NCI-H2029 treated with DMSO at 0.1 percent for 48 hours (cell line): ENCODE measurements at places on chromosomes 4 and X.
A peak's percentile ranks its signal among the peaks of the same experiment; 100 is the strongest.

DNA sequence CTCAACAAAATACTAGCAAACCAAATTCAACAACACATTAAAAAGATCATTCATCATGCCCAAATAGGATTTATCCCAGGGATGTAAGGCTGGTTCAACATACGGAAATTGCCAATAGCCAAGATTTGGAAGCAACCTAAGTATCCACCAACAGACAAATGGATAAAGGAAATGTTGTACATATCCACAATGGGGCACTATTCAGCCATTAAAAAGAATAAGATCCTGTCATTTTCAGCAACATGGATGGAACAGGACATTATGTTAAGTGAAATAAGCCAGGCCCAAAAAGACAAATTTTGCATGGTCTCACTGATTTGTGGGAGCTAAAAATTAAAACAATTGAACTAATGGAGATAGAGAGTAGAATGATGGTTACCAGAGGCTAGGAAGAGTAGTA lies 82.0 kb upstream of the FAM241A start:
- no peak for DNase-seq

DNA sequence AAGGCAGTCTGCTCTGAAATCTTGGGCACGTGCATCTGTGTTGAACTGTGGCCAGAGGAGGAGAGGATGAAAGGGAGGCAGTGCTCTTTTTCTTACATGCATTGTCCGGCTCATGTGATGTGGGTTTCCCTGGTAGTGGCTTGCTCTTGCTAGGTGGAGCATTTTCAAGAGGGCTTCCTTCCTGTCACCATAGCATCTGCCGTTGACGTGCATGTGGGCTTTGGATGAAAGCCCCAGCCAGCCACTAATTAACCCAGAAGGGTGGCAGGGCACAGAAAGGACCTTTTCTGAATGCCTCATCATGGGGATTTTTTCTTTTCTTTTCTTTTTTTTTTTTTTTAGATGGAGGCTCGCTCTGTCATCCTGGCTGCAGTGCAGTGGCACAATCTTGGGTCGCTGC lies 121.3 kb downstream of the GPR143 start:
- peak; percentile 22 for DNase-seq

- DNase-seq = no peak
Measured at GRCh38 chr4:16045687-16046086, 38.1 kb downstream of the PROM1 start.

DNA sequence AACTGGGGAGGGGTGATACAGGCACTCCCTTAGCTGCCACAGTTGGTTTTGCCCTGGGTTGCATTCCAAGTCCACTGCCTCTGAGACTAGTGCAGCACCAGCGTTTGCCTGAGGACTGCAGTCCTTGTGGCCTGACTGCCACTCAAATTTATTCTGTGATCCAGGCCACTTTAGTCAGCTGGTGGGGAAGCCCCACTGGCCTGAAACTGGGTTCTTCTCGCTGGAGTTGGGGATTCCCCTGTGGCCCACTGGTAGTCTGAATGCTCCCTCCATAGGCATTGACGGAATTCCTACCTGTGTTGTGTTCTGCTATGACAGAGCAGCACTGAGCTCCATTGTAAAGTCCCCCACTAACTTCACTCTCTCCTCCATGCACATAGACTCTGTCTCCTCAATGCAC lies 63.8 kb downstream of the PTPN13 start:
- DNase-seq = no peak

DNA sequence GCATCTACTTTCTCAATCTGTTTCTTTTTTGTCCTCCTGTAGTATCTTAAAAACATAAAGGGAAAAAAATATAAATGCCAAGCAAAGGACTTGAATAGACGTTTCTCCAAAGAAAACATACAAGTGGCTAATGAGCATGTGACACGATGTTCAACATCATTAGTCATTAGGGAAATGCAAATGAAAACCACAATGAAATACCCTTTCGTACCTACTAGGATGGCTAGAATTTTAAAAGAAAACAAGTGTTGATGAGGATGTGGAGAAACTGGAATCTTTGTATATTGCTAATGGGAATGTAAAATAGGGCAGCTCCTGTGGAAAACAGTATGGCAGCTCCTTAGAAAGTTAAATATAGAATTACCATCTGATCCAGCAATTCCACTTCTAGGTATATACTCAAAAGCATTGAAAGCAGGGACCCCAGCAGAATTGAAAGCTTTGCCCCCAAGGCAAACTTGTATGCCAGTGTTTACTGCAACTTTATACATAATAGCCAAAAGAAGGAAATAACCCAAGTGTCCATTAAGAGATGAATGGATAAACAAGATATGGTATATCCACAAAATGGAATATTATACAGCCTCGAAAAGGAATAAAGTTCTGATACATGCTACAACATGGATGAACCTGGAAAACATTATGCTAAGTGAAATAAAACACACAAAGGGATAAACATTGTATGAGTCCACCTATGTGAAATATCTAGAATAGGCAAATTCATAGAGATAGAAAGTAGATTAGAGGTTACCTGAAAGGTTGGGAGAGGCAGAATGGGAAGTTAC lies 138.3 kb downstream of the SH3KBP1 start:
- DNase-seq = no peak

DNA sequence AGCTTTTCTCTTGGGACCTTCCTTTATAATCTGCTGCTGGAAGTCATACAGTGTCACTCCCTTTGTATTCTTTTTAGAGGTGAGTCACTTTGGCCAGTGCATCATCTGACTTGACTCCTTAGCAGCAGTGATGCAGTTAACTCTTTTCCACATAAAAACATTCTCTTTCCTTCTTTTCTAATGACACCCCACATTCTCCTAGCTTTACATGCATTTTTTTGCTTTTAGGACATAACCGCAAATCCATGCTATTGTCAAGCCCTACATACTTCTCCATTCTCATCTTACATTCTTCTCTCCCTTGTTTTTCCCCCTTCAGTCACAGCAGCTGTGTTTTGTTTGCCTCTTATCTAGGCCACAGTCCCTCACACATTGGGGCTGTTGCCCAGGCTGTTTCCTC lies 55.1 kb downstream of the ZNF330 start:
- peak; percentile 45 for DNase-seq

GRCh38 chr4:28358606-28359005 lies 1498.0 kb downstream of the STIM2 start:
- DNase-seq = no peak

GRCh38 chrX:31338991-31339350 lies 267.1 kb upstream of the FTHL17 start:
- no peak for DNase-seq

GRCh38 chrX:64206556-64207162 lies 1.2 kb upstream of the AMER1 start:
- no peak for DNase-seq

GRCh38 chr4:30744957-30745640 lies 24.9 kb downstream of the PCDH7 start:
- no peak for DNase-seq

GRCh38 chr4:98686043-98686707 lies 27.8 kb upstream of the TSPAN5 start:
- DNase-seq = no peak

DNA sequence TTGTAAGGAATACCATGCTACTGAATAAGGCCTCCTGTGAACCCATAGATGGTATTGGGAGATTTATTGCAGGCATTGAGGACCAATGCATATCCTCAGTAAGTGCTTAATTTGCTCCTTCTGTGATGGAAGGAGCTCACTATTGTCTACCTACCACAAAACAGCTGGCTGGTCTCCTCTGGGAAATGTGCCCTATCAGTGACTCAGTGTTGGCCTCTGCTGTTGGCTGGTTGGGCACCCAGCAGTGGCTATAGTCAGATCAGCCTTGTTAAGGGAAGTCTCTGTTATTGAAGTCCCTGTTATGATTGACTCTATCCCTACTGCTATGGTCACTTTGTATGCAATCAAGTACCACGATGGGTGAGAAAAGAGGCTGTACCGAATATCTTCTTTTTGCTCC lies 27.5 kb upstream of the OTUD4 start:
- DNase-seq = no peak

DNA sequence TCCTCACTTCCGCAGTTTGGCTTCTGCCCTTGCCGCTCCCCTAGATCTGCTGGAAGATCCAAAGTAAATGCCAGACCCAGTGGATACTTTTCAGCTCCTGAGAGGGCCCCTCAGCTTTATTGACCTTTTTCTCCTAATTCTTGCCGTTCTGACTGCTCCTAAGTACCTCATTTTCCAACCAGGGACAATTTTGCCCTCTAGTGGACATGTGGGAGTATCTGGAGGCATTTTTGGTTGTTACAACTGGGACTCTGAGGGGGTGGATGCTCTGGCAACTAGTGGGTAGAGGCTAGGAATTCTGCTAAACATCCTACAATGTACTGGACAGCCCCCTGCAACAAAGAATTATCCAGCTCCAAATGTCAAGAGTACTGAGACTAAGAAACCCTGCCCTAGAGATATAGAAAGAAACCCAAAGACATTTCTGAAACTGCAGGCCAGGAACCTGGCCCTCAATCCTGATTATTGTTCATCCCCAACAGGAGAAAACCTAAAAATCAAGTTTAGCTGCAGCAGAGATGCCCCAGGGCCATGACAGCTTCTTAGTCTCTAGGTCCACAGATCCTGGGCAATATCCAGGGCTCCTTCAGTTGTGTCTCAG lies 3.4 kb downstream of the TEX13B start:
- DNase-seq = no peak

GRCh38 chr4:108851366-108851765 lies 88.5 kb upstream of the ETNPPL start:
- DNase-seq = no peak

DNA sequence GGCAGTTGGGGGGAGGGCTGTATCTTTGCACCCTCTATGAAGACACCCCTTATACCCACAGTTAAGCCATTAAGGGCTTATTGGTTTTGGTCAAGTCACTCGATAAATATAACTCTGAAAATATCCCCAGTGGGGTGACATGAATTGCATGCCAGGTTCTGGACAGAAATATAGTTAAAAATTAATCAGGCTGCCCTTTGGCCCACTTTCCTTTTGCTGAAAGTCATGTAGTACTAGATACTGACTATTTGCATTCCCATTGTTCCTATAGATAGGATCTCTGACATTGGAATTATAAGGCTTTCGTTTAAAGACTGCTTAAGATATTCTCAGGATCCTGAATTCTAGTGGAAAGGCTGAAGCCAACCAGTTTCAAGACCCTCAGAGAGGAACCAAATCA lies 43.5 kb upstream of the LAMP2 start:
- no peak for DNase-seq

DNA sequence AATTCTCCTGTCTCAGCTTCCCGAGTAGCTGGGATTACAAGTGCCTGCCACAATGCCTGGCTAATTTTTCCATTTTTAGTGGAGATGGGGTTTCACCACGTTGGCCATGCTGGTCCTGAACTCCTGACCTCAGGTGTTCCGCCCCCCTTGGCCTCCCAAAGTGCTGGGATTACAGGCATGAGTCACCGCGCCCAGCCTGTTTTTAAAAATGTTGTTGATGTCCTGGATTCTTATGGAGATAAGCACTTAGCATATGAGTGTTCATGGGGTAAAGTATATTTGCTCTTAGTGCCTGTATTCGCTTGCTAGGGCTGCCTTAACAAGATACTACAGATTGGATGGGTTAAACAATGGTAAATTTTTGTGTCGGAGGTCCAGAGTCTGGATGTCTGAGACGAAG lies 91.7 kb downstream of the CEP44 start:
- no peak for DNase-seq
